ENCODE measurements at places on chromosomes 5 and 9.
A peak's percentile ranks its signal among the peaks of the same experiment; 100 is the strongest.

GRCh38 chr9:70110194-70111041, 66.8 kb downstream of the MAMDC2 start:
- no peak for DNase-seq

- no peak for DNase-seq
These were observed 301.4 kb downstream of the MLLT3 start for GRCh38 chr9:20320921-20321320.

DNA sequence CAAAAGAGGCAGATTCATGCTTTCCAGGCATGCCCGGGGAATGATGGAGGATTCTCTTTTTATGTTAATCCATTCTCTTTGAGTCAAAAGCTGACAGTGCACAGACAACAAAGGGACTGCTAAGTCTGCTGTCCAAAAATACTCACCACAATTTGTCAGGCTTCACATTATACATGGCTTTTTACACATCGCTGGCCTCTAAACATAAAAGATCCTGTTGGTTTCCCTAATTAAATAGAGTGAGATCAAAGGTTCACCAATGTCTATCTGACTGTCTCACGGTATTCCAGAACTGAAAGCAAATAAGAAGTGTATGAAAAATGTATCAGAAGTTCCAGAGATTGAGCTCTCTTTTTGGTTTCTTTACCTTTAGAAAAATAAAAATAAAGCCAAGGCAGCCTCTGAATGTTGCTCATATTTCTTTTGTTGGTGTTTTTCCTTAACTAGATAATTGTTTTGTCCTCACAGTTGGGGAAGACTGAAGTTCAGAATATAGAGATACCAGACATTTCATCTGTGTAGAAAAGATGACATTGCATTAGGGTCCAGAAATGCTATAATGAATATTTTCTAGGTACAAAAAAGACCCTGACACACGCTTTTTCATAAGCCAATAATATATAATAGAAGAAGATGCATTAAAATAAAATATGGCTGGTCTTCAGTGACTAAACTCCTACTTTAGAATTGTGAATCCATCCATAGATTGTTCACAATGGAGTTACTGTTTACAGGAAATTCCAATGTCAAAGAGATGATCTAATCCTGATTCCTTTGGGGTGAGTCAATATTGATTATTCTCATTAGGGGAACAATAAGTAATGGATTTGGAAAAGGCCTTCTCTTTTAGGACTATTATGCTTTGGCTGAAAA, 688.2 kb upstream of the CDH6 start:
- DNase-seq = no peak

GRCh38 chr5:116388564-116389258, 185.9 kb downstream of the SEMA6A start:
- no peak for DNase-seq

DNA sequence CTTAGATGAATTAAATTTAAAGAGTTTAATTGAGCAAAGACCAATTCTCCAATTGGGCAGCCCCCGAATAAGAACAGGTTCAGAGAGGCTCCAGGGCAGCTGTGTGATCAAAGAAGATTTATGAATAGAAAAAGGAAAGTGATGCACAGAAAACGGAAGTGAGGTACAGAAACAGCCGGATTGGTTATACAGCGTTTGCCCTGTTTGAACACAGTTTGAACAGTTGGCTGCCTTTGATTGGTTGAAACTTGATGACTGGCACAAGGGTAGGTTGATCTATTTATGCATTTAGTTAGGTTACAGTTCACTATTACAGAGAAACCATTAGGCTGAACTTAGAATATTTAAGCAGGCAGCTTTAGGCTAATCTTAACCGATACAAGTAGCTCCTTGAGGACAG, 29.5 kb downstream of the NIM1K start:
- no peak for DNase-seq

DNA sequence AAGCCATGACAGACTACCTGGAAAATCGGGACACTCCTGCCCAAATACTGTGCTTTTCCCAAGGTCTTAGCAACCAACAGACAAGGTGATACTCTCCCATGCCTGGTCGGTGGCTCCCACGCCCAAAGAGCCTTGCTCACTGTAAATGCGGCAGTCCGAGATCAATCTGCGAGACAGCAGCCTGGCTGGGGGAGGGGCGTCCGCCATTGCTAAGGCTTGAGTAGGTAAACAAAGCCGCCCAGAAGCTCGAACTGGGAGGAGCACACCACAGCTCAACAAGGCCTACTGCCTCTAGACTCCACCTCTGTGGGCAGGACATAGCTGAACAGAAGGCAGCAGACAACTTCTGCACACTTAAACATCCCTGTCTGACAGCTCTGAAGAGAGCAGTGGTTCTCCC, 272.1 kb upstream of the CCNG1 start:
- no peak for DNase-seq

DNA sequence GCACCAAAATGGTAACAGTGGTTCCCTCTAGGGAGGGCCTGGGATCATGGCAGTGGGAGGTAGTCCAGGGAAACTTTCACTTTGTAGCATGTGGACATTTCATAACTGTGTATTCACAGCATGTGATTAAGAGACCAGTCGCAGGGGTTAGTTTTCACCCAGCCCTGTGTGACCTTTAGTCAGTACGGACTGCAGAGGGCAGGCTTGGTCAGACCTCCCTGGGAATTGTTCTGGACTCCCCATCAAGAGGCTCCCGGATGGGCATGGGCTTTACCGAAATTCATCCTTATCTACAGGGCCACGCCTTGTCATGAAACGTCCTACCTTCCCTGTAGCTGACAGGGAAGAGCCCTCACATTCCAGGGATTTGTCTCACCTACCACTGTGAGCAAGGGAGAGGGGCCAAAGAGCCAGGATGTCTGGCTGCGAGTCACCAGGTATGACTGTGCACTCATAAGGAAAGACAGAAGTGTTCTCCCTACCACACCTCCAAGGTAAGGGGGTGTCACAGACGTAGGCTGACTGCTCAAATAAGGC, 19.9 kb downstream of the GPX3 start:
- no peak for DNase-seq

- no peak for DNase-seq
These were observed 45.0 kb upstream of the NR3C1 start for GRCh38 chr5:143448518-143448917.

DNA sequence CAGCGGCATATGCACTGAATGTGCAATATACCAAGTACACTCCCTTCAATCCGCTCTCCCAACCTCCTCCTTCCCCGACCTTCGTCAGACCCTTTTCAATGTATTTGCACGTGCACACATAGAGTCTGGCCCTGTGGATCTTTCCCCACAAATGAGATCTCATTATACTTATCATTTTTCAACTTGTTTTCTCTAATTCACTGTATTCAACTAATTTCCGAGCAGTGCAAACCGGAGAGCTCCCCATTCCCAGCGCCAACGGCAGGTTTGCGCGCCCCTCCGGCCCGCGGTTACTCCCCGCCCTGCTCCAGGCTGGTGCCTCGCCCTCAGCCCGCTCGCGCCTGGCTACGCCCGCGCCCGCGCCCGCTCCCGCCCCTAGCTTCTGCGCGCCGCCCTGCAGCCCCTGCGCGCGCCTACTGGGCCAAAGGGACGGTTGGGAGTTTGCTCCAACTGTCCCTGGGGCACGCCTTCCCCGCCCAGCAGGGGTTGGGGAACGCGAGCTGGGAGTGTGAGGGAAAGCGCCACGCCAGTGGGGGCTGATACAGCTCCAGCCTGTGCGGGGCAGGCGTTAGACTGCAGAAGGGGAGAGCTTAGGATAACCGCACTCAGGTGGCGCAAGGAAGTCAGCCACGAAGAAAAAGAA, 3.3 kb upstream of the CDC20B start:
- peak; percentile 2 for DNase-seq

DNA sequence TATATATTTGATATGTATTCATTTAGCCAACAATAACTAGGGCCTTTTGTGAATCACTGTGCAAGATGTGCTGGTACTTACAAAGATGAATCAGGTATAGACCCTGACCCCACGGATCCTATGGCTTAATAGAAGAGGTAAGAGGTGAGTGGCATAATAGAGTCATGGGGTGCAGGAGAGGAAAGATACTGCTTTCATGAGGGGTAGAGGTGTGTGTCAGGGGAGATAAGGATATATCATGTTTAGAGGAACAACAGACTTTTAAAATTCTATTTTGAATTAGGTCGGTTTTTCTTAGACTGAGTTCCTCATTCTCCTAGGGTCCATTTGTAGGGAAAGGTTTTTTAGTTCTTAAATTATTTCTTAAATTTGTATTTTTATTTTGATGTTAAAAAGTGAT, 27.8 kb downstream of the ZCCHC7 start:
- DNase-seq = no peak

GRCh38 chr5:181084621-181085195, 44.6 kb downstream of the BTNL9 start:
- no peak for DNase-seq

- peak; percentile 64 for DNase-seq
These were observed 90.6 kb downstream of the RALGPS1 start for GRCh38 chr9:127004946-127005769.

DNA sequence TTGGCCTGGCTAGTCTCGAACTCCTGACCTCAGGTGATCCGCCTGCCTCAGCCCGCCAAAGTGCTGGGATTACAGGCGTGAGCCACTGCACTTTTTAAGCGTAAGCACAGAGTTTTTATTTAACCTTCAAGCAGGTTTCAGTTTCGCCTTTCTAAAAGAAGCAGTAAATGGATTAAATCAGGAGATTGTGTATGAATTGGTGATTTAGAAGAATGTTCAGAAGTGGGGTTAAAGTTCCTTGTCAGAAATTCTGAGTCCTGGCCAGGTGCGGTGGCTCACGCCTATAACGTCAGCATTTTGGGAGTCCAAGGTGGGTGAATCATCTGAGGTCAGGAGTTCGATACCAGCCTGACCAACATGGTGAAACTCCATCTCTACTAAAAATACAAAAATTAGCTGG, 12.2 kb downstream of the HSPA4 start:
- no peak for DNase-seq

- no peak for DNase-seq
These were observed 687.3 kb upstream of the ST8SIA4 start for GRCh38 chr5:101590384-101590783.

- DNase-seq = no peak
These were observed 46.0 kb downstream of the TRIM32 start for GRCh38 chr9:116733010-116733641.

DNA sequence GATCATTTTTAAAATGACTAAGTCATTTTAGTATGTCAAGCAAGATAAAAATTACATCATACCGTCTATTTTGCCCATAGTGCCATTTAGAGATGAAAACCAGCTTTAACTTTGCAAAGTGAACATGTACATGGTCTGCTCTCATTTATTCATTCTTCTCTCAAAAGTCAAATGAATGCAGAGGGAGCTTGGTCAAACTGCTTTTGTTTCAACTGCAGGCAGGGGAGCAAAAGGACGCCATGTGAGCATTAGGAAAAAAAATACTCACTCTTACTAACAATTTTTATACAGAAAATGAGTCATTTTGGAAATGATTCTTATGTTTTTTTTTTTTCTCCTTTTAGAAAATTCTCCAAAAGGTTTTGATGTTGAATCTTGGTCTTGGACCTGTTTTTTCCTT, 15.7 kb downstream of the SCGB3A1 start:
- no peak for DNase-seq

- no peak for DNase-seq
These were observed 1.5 kb downstream of the PLAA start for GRCh38 chr9:26945591-26945990.

- no peak for DNase-seq
These were observed 171.9 kb downstream of the MAPKAP1 start for GRCh38 chr9:125534971-125535701.

DNA sequence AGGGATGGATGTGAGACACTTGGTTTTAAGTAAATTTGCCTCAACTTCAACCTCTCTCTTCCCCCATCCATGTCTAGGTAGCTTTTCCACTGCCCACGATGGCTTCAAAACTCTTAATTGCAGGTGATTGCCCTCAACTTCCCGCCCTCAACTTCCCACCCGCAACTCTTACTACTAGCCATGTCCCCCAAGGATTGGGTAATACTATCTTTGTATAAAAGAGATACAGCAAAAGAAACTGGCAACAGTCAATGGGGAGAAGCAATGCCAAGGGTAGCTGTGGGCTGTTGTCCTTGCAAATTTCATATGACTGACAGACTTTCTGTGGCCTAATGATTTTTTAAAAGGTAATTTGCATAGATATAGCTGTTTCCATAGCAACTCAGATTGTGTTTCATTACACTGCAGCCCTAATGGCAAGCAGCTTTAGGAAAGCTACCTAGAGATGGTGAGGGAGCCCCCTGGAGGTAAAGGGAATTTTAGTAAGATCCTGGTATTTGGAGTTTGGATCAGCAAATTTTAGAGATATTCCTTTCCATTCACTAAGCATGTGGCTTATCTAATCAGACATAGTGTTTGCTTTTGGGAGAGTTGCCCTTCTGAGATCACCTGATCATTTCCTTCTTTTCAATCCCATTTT, 421.5 kb upstream of the DAP start:
- no peak for DNase-seq

DNA sequence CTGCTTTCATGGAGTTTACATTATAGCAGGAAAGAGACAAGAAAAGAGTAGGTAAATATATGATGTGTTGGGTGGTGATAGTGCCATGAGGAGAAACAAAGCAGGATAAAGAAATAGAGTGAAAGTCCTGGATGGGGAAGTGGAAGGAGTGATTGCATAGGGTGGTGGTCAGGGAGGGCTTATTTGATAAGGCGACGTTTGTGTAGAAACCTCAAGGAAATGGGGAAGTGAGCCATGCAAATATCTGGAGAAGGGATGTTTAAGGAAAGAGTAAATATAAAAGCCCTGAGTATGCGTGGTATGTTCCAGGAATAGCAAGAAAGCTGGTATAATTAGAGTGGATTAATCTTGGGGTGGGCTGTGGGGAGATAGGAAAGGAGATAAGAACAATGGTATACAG, 134.7 kb upstream of the SV2C start:
- no peak for DNase-seq

DNA sequence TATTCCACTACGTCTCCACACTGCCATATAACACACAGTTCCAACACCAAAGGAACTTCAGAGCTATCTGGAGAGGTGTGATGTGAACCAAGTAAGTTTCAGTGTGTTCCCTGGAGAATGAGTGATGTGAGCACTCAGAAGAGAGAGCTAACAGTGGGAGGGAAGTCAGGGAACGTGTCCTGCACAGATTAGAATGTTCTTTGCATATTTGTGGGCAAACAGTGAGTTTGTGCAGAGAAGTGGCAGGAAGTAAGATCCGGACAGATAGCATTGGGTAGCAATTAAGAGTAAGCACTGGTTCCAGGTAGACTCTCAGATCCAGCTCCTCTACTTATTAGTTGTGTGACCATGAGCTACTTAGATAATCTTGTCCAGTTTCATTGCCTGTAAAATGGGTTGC, 206.4 kb downstream of the PDZD2 start:
- no peak for DNase-seq

- no peak for DNase-seq
These were observed 69.9 kb downstream of the PSAT1 start for GRCh38 chr9:78366827-78367226.

GRCh38 chr5:41721516-41721915, 148.7 kb downstream of the OXCT1 start:
- DNase-seq = no peak

- no peak for DNase-seq
These were observed 23.9 kb upstream of the SLC25A51 start for GRCh38 chr9:37927601-37928551.

- no peak for DNase-seq
These were observed 1.3 kb upstream of the ITGA1 start for GRCh38 chr5:52786391-52786790.

- DNase-seq = no peak
These were observed 26.6 kb upstream of the CCDC180 start for GRCh38 chr9:97280755-97281330.
